T-helper 2 cell (primary cell): ENCODE measurements at places on chromosomes 11 and 22.
A peak's percentile ranks its signal among the peaks of the same experiment; 100 is the strongest.

DNA sequence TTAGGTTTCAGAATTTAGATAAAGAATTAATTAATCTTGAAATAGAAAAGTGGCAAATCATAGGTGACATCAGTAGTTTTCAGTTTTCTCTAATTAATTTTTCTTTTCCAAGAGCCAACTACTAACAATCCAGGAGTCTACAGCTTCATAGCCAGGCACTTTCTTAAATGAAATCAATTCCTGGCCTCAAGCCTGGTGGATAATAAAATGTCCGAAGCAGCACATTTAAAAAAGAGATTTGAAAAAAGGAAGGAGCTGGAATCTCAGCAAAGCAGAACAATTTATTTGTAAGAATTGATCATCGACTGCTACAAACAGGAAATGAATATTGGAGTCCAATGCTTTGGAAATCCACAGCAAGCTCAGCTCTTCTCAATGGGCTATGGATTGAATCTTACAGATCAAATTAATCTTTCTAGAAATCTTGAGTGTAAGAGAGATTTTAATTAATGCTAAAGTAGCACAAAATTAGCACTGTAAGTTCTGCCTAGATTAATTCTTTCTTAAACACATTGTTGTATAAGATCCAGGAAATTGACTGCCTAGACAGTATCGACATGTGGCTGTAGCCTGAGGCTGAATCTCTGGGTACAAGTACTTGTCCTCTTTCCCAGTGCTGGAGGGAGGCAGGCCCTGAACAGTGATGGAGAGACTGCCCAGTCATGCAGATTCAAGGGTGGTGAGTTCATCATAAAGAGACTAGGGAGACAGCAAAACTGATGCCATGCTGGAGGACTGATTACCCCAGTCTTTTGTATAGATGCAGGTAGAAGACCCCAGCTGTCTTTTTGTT lies 167.8 kb upstream of the POU2AF2 start:
- no peak for DNase-seq

DNA sequence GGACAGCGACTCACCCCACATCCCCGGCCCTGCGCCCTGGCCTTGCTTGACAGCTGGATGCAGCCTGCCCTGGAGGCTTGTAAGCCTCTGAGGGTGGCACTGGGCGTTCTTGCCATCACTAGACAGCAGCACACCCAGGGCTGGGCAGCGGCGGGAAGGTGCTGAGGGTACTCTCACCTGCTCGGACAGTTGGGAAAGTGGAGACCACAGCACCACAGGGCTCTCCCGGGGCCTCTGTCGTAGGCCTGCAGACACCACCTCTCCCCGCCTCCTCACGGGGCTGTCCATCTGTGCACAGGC lies 18.8 kb upstream of the BRSK2 start:
- no peak for DNase-seq

DNA sequence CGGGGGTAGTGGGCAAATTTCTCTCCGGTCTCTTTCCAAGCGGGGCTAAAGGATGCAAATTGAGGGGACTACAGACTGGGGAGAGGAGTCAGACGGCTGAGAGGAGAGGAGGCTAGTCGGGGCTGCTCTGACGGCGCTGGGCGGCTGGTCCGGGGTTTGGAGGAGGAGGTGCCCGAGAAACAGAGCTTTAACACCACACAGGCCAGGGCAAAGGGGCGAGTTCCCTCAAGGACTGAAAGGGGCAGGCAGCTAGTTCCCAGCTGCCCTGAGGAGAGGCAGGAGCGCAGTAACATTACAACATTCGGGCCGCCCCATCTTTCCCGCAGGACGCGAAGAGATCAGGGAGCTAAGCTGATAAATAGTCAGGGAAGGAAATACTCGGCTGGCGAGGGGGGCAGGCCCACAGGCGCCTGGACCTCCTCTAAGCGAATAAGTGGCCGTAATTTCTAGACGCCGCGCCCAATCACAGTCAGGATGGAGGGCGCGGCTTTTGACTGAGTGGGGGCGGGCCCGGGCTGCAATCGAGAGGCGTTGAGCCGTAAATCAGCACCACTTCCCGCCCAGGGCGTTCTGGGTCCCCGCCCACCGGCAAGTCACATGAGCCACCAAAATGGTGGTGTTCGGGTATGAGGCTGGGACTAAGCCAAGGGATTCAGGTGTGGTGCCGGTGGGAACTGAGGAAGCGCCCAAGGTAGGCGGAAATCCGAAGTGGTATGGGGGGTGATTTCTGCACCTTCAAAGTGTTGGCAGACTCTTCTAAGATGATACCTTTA lies at the start of gene TMEM126B:
Gene TMEM126B, plus strand, starts transcription at position 596 of the 773 bp plus-strand sequence. Its CDS starts 15 bp downstream, at position 611.
- DNase-seq, result peak; percentile 95

GRCh38 chr11:71470946-71471345 lies 17.9 kb downstream of the NADSYN1 start:
- DNase-seq, result no peak

GRCh38 chr11:90218606-90219005 lies 4.2 kb downstream of the CHORDC1 start:
- no peak for DNase-seq

DNA sequence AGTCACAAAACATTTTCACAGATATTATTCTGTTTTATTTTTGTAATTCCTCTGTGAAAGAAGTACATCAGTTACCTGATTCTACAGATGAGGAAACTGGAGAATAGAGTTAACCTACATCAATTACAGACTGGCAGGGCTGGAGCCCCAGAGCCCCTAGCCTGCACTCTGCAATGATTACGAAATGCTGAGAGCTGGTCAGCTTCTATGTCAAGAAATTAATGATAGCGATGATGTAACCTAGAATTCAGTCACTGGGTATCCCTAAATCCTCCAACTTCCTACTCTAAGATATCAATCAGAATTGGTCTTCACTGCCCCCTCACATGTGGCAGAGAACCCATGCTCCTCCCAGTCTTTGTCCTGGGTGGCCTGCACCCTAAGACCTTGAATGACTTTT lies 273.5 kb upstream of the PLET1 start:
- no peak for DNase-seq

- DNase-seq, result no peak
Observed at GRCh38 chr11:12809864-12810567, 135.8 kb downstream of the TEAD1 start.

DNA sequence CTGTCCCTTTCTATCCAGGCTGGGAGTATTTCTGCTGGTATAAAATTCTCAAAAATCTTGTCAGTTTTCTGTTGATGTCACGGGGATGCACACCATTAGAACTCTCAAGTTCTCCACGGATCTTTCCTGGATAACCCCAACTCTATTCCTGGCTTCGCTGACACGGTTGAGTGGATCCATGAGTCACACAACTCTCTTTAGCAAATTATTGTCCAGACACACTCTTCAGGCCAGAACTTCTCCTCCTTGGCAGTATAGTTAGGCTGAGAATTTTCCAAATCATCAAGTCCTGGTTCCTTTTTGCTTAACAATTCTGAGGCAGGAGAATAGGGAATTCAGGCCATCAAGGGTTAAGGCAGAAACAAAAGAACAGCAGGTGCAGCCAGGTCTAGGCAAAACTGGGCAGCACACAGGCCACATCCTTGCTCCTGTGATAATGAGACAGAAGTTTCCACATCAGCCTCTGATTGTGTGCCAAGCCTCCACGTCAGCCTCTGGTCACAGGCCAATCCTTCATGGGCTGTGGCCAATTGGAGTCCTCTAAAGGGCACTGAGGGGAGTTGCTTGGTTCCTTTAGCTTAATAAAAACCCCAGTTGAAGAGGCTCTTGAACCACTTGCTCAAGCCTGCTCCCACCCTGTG lies 5.7 kb upstream of the ACAT1 start:
- no peak for DNase-seq

DNA sequence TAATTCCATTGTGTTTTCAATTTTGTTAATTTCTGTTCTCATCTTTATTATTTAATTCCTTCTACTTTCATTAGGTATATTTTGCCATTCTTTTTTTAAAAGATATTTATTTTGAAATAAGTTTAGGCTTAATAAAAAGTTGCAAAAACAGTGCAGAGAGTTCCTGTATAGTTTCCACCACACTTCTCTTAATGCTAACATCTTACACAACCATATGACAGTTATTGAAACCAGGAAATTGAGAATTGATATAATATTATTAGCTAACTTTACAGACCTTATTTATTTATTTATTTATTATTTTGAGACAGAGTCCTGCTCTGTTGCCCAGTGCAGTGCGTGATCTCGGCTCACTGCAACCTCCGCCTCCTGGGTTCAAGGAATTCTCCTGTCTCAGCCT lies 13.8 kb upstream of the SPDYC start:
- no peak for DNase-seq

DNA sequence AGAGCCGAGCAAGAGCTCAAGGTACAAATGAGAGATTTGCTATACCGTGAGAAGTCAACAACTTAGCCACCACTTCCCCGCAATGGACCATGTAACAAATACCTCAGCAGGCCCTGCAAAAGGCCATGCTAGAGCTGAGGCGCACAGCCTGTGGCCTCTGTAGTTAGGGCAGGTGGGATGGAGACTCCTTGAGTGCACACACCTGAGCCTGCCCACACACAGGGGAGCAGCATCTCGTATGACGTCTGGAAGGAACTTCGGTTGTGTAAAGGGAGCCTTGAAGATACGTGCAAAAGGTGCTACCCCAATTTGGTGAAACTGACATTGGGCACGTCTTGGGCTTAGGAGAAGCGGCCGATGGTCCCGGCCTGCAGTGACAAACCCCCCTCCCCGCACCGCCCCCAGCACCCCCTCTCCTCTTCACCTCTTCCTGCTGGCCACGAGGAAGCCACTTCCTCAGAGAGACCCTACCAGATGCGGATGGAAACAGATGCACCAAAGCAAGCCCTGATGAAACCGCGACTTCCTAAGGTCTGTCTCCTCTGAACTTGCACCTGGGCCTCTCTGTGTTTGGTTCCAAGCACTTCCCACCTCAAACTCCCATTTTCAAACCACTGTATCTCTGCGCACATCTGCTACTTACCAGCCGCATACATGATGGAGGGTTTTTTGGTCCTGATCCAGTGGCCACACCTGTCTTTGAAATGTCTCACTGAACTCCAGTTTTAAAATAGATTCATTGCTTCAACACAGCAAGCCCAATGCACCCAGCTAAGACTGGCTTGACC lies 10.6 kb downstream of the CDPF1 start:
- no peak for DNase-seq

- no peak for DNase-seq
Observed at GRCh38 chr22:48577014-48577690, 1250.5 kb downstream of the BRD1 start.

- DNase-seq, result no peak
Observed at GRCh38 chr11:94028436-94028835, 7.3 kb downstream of the HEPHL1 start.

GRCh38 chr22:49996518-49997250 lies 15.9 kb downstream of the IL17REL start:
- no peak for DNase-seq

GRCh38 chr11:27705873-27706820 lies 5.9 kb upstream of the BDNF start:
- DNase-seq, result no peak

DNA sequence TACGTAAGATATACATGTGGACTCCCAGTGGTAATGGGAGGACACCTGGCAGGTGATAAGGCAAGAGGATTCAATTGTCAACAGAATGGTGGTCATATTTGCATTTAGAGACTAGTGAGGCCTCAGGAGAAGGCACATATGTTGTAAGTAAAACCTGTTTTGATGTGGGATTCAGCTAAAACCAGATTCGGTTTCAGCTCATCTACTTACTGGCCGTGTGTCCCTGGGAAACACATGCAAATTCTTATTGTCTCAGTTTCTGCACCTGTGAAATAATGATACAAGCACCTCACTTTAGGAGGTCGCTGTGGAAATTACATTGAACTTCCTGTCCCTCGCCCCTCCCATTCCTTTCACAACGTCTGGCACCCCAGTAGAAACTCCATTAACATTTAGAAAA lies 78.9 kb upstream of the FIBIN start:
- DNase-seq, result no peak

- DNase-seq, result no peak
Observed at GRCh38 chr11:76577226-76577920, 93.2 kb downstream of the LRRC32 start.

DNA sequence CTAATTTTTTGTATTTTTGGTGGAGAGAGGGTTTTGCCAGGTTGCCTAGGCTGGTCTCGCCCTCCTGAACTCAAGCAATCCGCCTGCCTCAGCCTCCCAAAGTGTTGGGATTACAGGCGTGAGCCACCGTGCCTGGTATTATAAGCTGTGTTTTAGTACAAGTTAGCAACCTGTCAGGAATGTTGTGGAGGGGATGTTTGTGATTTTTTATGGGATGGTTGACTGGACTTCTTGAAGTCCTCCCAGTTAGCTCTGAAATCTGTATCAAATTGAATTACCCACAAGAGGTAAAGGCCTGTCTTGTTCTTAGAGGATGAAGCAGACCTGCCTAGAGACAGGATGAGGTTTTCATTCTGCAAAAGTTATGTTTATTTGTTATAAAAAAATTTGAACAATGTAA lies 34.1 kb upstream of the IL18BP start:
- DNase-seq, result no peak

GRCh38 chr11:87259736-87260135 lies 222.0 kb downstream of the TMEM135 start:
- DNase-seq, result no peak

DNA sequence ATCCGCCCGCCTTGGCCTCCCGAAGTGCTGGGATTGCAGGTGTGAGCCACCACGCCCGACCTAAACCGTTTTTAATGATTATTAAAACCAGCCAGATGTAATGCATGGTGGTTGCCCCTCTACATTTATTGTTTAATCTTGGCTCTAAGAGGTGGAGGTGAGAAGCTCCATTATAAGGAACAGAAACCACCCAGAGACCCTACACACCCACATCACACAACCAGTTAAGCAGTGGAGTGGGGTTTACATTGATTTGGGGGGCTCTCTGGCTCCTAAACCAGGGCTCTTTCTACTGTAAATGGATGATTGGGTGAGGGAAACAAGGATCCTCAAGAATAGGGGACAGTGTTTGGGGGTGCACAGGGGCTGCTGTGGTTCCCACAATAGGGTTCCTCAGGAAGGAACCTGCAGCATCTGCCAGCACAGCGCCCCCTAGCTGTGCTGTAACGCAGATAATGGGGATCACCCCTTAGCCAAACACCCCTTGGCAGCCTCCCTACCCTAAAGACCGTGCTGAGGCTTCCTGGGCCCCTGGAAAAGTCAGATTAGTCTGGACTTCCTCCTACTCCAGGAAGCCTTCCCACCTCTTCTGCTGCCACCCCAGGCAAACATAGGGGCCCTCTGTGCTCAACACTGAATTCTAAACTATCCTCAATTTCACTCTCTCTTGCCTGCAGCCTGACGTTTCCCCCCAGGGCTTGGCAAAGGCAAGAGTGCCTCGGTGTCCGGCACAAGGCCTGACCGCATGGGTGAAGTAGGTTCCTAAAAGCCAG lies 2.4 kb downstream of the MPST start:
- peak; percentile 27 for DNase-seq

DNA sequence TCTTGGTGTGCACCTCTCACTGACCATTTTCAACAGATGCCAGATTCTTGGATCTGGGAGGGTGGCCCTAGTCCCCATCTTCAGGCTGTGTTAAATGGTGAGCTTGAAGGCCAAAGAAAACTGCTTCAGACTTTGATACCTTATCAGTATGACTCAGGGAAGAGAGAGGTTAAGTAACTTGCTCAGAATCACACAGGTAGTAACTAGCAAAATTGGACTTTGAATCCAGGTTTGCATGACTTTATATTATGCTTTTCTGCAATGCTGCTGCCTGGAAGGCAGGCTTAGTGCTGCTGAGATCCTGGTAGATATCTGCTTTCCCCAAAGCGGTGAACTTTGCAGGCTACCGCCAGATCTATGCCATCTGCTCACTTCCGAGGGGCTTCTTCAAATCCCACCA lies 487.3 kb downstream of the INSC start:
- DNase-seq, result no peak
